Nasal cavity respiratory epithelium epithelial cell of viscerocranial mucosa (primary cell): ENCODE measurements at places on chromosomes 13 and 19. TPM values are rescaled to one million over a fixed set of nuclear protein-coding genes. Genes with fewer than 3 reads are reported as not detected.

Gene PODNL1
- total RNA-seq: under 0.01 and 2.5 TPM in 2 replicates

Gene FXYD1
- total RNA-seq: not detected in 2 replicates

Gene SLC10A2
- not detected in 2 replicates for total RNA-seq

Gene TLE6
- 0.28 TPM in 1 of 2 replicates, not detected in the other for total RNA-seq

Gene HCN2
- 0.34 and 1.3 TPM in 2 replicates for total RNA-seq

Gene GPC6
- total RNA-seq: 0.34 and 20.2 TPM in 2 replicates

Gene CLEC4G
- not detected in 2 replicates for total RNA-seq

Gene ZNRF4
- total RNA-seq: not detected in 2 replicates
